ENCODE measurements at places on chromosomes 5 and 9. TPM values are rescaled to one million over a fixed set of nuclear protein-coding genes. Genes with fewer than 3 reads are reported as not detected.

Gene FST
- 68.3 TPM for total RNA-seq

Gene PCDHGB7
- 6.9 TPM for total RNA-seq

Gene PCDHB12
- total RNA-seq, result 0.09 TPM

Gene PAIP2
- 69.2 TPM for total RNA-seq

All from smooth muscle cell of bladder (primary cell).